ENCODE measurements at places on chromosomes 16 and 17.

DNA sequence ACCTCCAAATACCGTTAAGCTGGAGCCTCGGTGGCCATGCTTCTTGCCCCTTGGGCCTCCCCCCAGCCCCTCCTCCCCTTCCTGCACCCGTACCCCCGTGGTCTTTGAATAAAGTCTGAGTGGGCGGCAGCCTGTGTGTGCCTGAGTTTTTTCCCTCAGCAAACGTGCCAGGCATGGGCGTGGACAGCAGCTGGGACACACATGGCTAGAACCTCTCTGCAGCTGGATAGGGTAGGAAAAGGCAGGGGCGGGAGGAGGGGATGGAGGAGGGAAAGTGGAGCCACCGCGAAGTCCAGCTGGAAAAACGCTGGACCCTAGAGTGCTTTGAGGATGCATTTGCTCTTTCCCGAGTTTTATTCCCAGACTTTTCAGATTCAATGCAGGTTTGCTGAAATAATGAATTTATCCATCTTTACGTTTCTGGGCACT is 928 bp downstream of the HBA1 start:
- no peak for DNase-seq

GRCh38 chr17:42548070-42548837 is 4.5 kb upstream of the HSD17B1 start:
- DNase-seq, result no peak

- DNase-seq, result no peak
Observed at GRCh38 chr16:14333361-14333760, 262.2 kb downstream of the MRTFB start.

GRCh38 chr16:270381-271255 is 5.1 kb downstream of the RGS11 start:
- DNase-seq, result no peak
